ENCODE measurements at places on chromosomes 7 and 10.
A peak's percentile ranks its signal among the peaks of the same experiment; 100 is the strongest.

DNA sequence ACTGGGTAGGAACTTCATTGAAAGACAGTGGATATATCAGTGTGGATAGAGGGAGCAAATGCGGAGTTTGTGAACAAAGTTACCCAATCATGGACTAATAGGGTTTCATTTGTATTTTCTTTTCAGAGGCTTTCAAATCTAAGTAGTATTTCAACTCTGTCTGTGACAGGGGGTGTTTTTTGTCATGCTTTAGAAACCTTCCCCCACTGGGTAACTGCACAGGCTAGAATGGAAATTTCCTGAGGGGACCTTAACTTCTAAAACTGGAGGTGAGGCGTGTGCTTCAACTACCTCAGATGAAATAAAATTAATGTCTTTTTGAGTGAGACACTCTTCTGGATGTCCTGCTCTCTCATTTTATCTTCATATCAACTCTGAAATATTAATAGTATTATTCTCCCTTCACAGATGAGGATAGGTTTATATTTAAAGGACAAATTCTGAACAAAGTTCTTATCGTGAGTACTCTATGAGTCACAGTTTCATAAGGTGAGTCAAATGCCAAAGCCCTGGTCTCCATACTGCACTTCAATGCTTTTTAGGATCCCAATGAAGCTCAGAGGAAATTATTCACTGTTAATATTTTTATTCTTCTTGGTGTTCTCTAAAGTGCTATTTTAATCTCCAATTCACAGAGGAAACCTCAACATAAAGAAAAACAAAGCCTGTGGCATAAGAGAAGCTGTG lies 770.6 kb downstream of the CCSER2 start:
- no peaks in the 10 kb centered on the region for H3K27me3 ChIP-seq
- no peaks in the 10 kb centered on the region for H3K4me1 ChIP-seq
- H3K36me3 ChIP-seq: no peaks in the 10 kb centered on the region
- H3K4me3 ChIP-seq: no peak overlapping the region
- no peak overlapping the region for H3K27ac ChIP-seq

- peaks cover 11% of the 10 kb centered on the region for H3K27me3 ChIP-seq
- peaks cover 3% of the 10 kb centered on the region for H3K4me1 ChIP-seq
- no peaks in the 10 kb centered on the region for H3K36me3 ChIP-seq
- DNase-seq: no peak
- no peak overlapping the region for H3K4me3 ChIP-seq
Observed at GRCh38 chr7:30877993-30878392, 33.7 kb upstream of the AQP1 start.

DNA sequence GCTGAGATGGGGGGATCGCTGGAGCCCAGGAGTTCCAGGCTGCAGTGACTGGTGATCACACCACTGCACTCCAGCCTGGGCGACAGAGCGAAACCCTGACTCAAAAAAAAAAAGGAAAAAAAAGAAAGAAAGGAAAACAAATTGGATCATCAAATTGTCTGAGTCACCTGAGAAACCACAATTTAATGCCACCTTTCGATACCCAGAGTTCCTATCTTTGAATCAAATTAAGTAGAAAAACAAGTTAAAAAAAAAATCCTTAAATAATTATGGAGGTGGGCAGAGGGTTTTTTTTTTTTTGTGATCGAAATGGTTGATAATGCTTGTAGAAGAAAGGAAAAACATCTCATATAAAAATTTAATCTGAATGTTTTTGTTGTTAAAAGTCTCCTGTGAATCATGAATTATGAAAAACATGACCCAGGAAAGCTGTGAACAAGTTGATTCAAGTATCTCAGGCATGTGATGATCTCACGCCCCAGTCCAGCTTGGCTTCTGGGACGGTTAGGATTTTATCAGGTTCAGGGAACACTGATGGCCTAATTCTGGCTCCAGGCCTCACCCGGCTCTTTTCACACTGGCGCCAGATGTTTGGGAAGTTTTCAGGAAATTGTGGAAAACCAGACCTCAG lies 25.3 kb upstream of the CUX1 start:
- H3K27ac ChIP-seq: no peak overlapping the region
- H3K4me3 ChIP-seq: no peak overlapping the region
- peaks cover 2% of the 10 kb centered on the region for H3K4me1 ChIP-seq
- DNase-seq: no peak
- H3K27me3 ChIP-seq: peaks cover under 1% of the 10 kb centered on the region

DNA sequence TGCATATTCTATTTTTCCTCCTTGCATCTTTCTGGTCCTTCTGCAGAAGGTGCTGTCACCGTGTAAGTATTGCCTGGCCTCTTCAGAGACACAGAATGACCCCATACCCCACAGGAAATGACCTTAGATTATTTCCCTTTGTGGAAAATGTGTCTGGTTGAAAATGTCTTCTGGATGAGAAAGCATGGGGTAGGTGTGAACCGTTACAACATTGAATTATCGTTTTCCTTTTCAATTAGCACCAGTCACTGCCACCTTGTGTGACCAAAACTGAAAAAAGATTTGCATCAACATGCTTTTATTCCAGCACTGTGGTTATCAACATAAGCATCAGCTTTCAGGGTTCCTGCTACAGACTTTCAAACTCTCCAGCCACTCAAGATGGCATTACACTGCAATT lies 58.0 kb upstream of the CELF2 start:
- H3K27ac ChIP-seq: no peak overlapping the region
- no peak overlapping the region for H3K4me3 ChIP-seq
- peaks cover 31% of the 10 kb centered on the region for H3K27me3 ChIP-seq
- peaks cover 2% of the 10 kb centered on the region for H3K4me1 ChIP-seq
- no peak for DNase-seq

GRCh38 chr10:12741360-12741804 lies 260.1 kb downstream of the CCDC3 start:
- peaks cover 12% of the 10 kb centered on the region for H3K4me1 ChIP-seq
- H3K27ac ChIP-seq: peak overlapping the region; percentile 19
- H3K27me3 ChIP-seq: no peaks in the 10 kb centered on the region
- H3K36me3 ChIP-seq: no peaks in the 10 kb centered on the region
- no peak for DNase-seq

DNA sequence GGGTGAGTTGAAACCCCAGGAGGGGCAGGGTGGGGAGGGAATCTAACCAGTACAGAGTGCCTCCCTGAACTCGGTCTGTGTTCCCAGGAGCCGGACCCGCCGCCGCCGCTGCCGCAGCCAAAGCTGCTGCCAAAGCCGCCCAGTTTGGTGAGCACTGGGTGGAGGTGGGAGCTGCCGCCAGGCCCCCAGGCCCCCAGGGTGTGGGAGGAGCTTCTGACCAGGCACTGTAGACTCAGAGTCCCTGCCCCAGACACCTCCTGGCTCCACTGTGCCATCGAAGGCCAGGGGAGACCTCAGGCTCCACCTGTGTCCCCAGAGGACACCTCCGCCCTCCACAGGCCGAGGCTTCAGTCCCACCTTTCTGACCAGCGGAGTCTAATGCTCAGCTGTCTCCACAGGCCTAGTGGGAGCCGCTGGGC lies 20.4 kb upstream of the LIMK1 start:
- H3K27ac ChIP-seq: peak overlapping the region; percentile 81
- no peak for DNase-seq
- H3K4me1 ChIP-seq: peaks cover 9% of the 10 kb centered on the region
- H3K27me3 ChIP-seq: peaks cover 6% of the 10 kb centered on the region
- H3K4me3 ChIP-seq: no peak overlapping the region
- no peaks in the 10 kb centered on the region for H3K36me3 ChIP-seq

DNA sequence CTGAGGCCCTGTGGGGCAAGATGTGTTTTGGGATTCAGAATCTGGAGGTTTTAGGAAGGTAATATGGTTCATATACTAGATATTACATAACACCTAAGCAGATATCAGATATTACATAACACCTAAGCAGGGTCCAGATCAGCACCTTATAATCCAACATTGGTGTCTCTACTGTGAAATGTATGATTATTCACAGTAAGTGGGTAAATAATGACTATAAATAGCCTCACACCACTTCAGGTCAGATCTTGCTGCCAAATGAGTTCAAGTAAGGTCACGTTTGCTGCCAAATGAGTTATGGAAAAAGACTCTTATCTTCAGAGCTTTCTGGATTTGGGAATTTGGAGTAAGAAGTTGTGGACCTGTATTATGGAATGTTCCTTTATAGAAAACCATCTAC lies 14.6 kb downstream of the ADRB1 start:
- H3K27me3 ChIP-seq: peaks cover 27% of the 10 kb centered on the region
- H3K36me3 ChIP-seq: no peaks in the 10 kb centered on the region
- no peak for DNase-seq
- H3K4me3 ChIP-seq: no peak overlapping the region
- H3K27ac ChIP-seq: no peak overlapping the region
- H3K4me1 ChIP-seq: no peaks in the 10 kb centered on the region

DNA sequence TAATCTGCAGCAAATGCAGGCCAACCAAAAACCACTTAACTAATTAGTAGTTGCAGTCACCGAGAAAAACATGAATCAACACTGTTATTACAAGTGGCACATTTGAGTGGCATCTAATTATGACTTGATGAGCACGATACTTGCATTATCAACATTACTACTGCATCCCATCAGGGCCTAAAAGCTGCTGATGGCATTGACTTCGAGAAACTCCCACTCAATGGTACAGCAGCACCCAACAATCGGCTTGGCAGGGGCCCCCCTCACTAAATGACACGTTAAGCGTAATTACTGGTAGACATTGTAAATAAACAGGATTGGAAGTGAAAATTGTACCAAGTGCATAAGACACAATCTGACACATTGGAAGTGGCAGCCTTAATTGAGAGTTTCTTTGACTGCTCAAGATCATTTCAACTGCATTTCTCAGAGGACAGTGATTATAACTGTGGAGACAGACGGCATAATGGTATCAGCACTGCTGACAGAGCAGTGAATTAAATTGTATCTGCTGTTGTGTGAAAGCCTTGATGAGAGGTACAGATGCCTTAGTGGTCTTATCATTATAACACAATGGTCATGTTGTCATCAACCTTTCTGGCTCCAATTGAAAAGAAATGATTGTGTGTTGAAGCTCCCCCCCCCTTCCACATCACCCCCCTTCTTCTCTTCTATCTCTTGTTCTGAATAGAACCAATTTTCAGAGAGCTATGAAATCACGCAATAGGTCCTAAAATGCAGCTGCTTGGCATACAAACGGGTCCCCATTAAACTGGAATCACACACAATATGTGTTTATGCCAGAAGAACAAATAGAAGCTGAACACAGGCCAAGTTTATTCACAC lies 43.4 kb downstream of the SHTN1 start:
- no peaks in the 10 kb centered on the region for H3K4me1 ChIP-seq
- no peak overlapping the region for H3K4me3 ChIP-seq
- DNase-seq: no peak
- no peak overlapping the region for H3K27ac ChIP-seq
- H3K27me3 ChIP-seq: peaks cover 6% of the 10 kb centered on the region
- H3K36me3 ChIP-seq: no peaks in the 10 kb centered on the region

DNA sequence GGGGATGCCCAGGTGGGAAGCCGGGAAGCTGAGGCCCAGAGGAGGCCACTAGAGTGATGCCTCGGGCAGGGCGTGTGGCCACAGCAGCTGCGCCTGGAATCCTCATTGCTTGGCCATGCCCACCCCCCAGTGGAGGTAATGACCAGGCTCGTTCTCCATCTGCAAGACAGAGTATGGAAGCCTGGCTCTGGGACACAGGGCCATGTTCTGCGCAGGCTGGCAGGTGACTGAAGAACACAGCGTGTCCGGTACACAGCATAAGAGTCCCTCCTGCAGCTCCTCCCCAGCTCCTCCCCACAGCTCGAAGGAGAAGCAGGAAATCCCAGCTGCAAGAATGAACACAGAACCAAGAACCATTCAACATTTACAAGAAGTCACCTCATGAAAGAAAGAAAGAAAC lies 64.8 kb downstream of the SMURF1 start:
- H3K27me3 ChIP-seq: no peaks in the 10 kb centered on the region
- no peak for DNase-seq
- H3K4me3 ChIP-seq: no peak overlapping the region

DNA sequence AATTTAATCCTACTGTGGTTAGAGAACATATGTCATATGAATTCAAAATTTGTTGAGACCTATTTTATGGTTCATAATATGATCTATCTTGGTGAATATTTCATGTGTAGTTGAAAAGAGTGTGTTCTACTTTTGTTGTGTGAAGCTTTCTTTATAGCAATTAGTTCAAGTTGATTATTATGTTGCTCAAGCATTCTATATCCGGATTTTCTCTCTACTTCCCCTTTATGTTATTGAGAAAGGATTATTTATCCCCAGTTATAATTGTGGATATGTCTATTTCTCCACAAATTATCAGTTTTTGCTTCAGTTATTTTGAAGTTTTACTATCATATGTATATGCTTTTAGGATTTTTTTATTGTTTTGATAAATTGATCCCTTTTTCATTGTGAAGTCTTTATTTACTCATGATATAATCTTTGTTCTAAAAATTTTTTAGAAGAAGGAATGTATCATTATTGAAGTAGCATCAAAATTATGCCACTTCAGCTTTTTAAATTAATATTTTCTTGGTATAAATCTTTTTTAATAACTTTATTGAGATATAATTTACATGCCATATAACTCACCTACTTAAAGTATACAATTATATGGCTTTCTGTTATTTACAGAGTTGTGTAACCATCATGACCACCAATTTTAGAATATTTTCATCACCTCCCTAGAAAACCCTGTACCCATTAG lies 12.0 kb upstream of the MEST start:
- H3K4me3 ChIP-seq: no peak overlapping the region
- H3K36me3 ChIP-seq: peaks cover 3% of the 10 kb centered on the region
- H3K27me3 ChIP-seq: peaks cover 61% of the 10 kb centered on the region
- peaks cover 3% of the 10 kb centered on the region for H3K4me1 ChIP-seq

DNA sequence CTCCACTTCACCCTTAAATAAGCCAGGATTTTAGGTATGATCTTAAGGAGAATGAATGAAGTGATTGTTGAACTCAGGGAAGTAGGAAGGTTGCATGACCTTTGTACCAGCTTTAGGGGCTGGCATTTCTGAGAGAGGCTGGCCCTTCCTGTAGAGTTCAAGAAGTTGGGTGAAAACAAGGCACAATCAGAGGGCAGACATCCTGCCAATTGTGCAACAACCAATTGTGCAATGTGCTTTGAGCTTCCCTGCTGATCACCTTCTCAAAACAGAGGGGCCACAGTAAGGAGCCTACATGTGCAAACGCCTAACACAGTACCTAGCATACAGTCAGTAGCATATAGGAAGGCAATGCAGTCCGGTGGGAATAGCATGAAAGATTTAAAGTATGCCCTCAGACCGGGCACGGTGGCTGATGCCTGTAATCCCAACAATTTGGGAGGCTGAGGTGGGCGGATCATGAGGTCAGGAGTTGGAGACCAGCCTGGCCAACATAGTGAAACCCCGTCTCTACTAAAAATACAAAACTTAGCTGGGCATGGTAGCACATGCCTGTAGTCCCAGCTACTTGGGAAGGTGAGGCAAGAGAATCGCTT lies 5.4 kb downstream of the CPVL start:
- no peaks in the 10 kb centered on the region for H3K4me1 ChIP-seq
- no peaks in the 10 kb centered on the region for H3K36me3 ChIP-seq
- peaks cover 12% of the 10 kb centered on the region for H3K27me3 ChIP-seq
- DNase-seq: no peak

GRCh38 chr7:150803161-150803860 lies 2.7 kb downstream of the TMEM176A start:
- DNase-seq: no peak
- no peak overlapping the region for H3K27ac ChIP-seq
- peaks cover 3% of the 10 kb centered on the region for H3K36me3 ChIP-seq
- no peak overlapping the region for H3K4me3 ChIP-seq

Measured in T-helper 17 cell (primary cell).